Erythroblast (primary cell): ENCODE measurements at places on chromosomes 1 and 21.
A peak's percentile ranks its signal among the peaks of the same experiment; 100 is the strongest.

GRCh38 chr1:42418516-42418915 lies 37.3 kb downstream of the ZMYND12 start:
- DNase-seq = no peak

- no peak for DNase-seq
Observed at GRCh38 chr21:42179316-42179715, 39.6 kb upstream of the ABCG1 start.

DNA sequence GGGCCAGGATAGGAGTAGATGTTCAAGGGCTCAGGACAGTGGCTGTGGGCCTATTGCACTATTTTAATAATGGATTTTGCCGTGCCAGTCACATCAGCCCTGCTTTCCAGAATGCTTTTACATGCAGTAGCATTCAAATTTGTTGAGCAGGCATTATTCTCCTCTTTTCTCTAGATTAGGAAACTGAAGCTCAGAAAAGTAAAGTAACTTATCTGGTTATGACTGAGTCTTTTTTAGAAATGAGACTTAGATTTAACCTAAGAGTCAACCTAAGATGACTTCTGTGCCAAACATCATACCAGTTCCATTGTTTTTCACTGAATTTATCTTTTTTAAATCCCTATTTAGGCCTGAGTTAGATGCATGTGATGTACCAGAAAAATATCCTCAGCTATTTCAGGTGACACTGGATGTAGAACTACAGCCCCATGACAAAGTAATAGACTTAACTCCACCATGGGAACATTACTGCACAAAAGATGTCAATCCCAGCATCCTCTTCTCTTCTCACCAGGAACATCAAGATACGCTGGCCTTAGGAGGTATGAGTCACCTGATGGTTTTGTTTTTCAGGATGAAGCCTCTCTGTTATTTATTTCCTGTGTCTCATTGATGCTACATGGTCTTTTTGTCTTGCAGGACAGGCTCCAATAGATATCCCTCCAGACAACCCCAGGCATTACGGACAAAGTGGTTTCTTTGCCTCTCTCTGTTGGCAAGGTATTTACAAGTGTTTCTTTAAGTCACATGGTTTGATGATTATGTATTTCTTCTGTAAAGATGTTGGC lies 31.4 kb upstream of the LEPR start:
- DNase-seq = no peak

GRCh38 chr21:43975469-43976098 lies 36.5 kb upstream of the TRAPPC10 start:
- peak; percentile 87 for DNase-seq

DNA sequence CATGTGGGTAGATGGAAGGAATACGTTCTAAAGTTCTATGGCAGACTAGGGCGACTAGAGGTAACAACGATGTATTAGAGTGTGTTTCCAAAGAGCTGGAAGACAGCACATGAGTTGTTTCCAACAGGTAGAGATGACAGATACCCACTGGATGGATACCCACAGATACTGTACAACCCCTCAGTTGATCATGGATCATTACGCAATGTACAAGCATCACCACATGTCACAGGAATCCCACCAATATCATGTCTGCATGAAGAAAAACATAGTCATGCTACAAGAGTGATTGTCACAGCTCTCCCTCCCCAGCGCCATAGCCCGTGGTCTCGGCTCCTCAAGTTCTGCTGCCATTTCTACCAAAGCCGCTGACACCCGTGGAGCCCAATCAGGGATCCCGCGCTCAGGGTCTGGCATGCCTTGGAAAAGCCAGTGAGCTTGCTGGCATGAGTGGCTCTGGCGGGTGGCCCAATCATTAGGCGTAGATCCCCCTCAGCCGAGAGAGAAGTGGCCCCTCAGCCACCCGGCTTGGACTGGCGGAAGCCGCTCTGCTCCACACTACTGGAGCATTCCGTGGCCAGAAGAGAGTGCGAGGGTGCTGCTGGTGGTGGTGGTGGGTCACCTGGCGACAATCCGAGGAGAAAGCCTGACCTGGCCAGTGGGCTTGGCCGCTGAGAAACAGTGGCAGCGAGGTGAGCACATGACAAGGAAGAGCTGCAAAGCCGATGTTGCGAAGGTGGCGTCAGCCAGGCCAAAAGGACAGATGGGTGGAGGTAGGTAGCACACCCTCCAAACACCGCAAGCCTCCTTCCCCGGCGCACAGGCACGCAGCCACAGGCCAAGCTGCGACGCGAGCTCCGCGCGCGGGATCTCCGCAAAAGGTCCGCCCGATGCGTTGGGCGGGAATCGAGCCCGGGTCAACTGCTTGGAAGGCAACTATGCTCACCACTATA lies 65.7 kb upstream of the FCGR2A start:
- DNase-seq = no peak

DNA sequence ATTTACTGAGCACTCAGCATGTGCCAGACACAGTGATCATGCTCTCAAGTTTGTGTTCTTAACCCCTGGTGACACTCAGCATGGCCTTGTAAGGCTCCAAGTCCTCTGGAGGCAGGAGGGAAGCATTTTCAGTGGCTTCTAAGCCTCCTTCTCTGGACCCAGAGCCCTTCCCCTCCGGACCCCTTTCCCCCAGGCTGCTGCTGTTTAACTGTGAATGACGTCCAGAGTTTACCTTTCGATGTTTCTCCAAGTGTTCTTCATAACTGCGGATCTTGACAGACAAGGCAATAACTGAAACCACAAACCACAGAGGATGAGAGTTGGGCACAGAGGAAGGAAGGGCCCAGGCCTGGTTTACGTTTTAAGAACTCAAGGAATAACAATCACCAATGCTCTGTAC lies 6.5 kb downstream of the MRPS15 start:
- no peak for DNase-seq

DNA sequence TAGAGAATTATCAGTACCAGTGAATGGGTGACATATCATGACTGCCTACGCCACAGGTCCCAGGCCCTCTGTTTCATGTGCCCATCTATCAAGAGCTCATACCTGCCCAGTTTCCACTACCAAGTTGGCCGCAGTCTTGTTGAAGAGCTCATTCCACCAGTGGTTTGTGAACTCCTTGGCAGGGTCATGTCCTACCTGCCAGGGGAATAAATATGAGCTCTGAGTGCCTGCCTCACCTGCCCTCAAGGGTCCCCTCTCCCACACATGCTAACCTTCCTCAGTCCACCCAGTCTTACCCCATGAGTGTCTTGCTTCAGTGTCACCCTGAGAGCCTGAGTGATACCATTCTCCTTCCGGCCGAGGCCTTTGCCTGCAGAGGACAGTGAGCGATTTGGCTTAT lies 3.2 kb downstream of the GPATCH4 start:
- no peak for DNase-seq

GRCh38 chr1:179141592-179142251 lies 59.9 kb downstream of the TOR3A start:
- DNase-seq = peak; percentile 9

GRCh38 chr1:25099343-25099951 lies 132.9 kb downstream of the SYF2 start:
- no peak for DNase-seq

DNA sequence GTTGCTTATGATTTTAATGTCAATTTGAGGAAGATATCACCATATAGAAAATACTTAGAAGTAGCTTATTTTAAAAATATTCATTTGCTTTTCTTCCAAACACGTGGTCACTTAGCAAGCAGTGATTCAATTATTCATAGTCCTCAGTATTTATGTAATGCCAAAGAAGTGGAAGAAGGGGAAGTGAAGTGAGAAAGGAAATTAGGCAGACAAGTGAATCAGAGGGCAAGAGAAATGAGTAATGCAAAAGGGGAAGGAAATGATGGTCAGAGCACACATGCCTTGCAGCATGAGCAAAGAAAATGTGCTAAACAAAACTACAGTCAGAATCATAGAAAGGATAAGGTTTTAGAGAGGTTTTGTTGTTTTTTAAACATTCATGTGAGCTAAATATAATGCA lies 31.8 kb downstream of the SDCCAG8 start:
- DNase-seq = no peak

- no peak for DNase-seq
Observed at GRCh38 chr21:34983680-34984086, 65.4 kb downstream of the RUNX1 start.
